ENCODE measurements at places on chromosomes 12 and 14. TPM values are rescaled to one million over a fixed set of nuclear protein-coding genes. Genes with fewer than 3 reads are reported as not detected.

TAS2R9 gene
- not detected for total RNA-seq

TSPAN19 gene
- 0.13 TPM for total RNA-seq

TSHR gene
- 7.2 TPM for total RNA-seq

PRB2 gene
- total RNA-seq = not detected

PTHLH gene
- total RNA-seq = 2.6 TPM

Data from mesangial cell (primary cell).